Activated CD4-positive, alpha-beta memory T cell treated with anti-CD3 and anti-CD28 coated beads, Interleukin-2, amount 10 ng/mL, durations not matched to agents 7 days and 5 days (primary cell): ENCODE measurements at places on chromosomes 6 and 20. TPM values are rescaled to one million over a fixed set of nuclear protein-coding genes. Genes with fewer than 3 reads are reported as not detected.

DNA sequence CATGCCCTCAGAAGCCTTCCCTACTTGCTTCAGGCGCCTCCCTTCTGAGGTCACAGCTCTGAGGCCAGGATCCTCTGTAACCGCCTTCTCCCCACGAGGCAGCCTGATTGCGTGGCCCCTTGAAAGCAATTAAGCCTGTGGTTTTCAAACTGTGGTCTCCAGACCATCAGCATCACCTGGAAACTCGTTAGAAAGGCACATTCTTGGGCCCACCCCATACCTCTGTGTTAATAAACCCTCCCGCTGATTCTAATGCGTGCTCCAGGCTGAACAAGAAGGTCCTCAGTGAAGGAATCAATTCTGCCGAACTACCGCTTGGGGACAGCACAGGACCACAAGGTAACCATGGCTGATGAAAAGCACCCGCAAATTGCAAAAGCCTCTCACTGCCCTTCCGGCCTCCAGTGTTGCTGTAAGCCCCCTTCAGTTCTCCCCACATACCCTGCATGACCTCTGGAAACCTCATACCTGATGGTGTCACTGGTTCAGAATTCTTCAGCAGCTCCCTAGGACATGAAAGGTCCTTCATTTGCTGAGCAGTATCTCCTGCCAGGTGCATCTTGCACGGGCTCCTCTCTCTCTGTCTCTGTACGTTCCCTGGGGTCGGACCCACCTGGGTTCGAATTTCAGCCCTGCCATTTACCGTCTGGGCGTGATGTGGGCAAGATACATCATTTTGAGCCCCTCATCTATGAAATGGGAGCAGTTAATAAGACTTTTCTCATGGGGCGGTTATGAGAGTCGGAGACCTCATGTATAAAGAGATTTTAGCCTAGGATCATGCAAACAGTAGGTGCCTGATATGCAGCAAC is 93.3 kb upstream of the RNF24 start:
- H3K4me3 ChIP-seq = no peak overlapping the region
- H3K27me3 ChIP-seq = peaks cover 9% of the 10 kb centered on the region
- DNase-seq = peak; percentile 81

DNA sequence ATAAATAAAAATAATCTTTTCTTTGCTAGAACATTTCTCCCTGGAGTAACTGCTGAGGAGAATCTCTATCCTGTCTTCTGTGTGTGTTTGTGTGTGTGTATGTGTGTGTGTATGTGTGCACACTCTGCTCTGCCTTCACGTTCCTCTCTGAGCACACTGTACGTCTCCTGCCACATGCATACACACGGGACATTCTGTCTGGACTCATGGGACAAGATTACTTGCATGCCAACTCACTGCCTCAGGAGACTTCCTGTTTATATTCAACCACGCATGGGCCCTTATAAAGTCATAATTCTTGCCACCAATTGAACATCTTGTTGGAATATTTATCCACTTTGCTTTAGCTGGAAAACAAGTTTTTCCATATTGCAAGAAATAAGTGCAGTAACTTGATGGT is 930.6 kb downstream of the KIF16B start:
- no peak overlapping the region for H3K4me3 ChIP-seq
- no peaks in the 10 kb centered on the region for H3K27me3 ChIP-seq
- H3K36me3 ChIP-seq = no peaks in the 10 kb centered on the region
- DNase-seq = no peak
- no peaks in the 10 kb centered on the region for H3K4me1 ChIP-seq

- peaks cover 50% of the 10 kb centered on the region for H3K36me3 ChIP-seq
- no peak overlapping the region for H3K4me3 ChIP-seq
- peaks cover 34% of the 10 kb centered on the region for H3K4me1 ChIP-seq
Measured at GRCh38 chr6:28121876-28122275, 2.5 kb upstream of the ZSCAN16 start.

DNA sequence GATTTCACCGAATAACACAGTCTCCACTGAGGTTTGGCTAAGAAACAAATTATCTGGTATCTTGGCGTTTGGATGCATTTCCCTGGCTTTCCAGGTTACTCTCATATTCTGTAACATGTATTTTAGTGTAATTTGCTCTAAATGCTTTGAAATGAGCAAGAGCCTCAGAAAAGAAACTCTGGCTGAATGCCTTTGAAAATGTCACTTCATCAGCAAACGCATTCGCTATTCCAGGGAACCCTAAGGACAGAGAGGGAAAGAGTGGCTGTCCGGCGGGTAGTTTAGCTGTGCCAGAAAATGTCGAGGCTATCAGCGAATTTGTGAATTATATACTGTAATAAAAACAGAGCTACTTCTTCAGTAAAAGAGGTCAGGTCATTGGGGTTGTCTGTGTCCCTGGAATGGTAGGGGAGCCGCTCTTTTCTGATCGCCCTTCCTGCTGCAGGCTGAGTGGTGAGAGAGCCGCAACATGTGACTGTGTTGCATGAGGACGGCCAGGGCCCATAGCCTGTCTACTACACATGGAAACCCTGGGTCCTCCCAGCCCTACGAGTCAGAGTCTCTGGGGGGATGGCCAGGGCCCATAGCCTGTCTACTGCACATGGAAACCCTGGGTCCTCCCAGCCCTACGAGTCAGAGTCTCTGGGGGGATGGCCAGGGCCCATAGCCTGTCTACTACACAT is 57.3 kb downstream of the SMOC2 start:
- no peak overlapping the region for H3K4me3 ChIP-seq
- H3K4me1 ChIP-seq = no peaks in the 10 kb centered on the region
- no peak overlapping the region for H3K27ac ChIP-seq
- DNase-seq = no peak
- no peaks in the 10 kb centered on the region for H3K36me3 ChIP-seq

The CASS4 gene
- total RNA-seq = 13.2 TPM

DNA sequence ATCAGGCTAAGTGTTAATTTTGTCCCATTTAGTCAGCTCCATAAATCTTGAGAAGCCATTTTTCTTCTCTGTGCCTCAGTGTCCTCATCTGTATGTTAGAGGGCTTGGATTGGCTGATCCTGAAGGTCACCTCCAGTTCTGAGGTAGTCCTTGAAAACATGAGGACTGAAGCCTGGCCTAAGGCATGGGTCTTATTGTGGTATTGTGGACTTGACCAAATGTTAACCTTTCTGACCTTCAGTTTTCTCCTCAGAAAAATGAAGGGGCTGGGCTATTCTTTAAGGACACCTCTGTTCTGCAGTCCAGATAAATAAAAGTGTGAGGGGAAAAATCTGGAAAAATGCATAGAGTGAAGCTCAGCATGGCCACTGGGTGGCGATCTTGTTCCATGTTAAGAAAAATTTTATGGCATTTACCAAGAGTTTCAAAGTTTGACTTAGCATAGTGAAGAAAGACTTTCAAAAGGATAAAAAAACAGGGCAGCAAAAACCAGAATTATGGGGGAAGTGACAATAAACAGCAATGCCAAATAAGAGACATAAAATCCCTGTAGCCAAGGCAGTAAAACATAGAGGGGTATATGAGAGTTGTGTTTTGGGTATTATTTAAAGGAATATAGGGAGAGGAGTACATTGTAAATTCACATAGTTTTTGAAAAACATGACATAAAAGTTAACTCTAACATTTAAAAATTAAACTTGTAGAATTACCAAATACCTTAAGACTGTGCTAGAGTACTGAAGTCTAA is 13.2 kb upstream of the TFB1M start:
- no peaks in the 10 kb centered on the region for H3K36me3 ChIP-seq
- DNase-seq = peak; percentile 51
- H3K27me3 ChIP-seq = no peaks in the 10 kb centered on the region
- no peak overlapping the region for H3K4me3 ChIP-seq
- H3K4me1 ChIP-seq = peaks cover 3% of the 10 kb centered on the region
- H3K27ac ChIP-seq = no peak overlapping the region

GRCh38 chr6:129709196-129709768 is 695 bp downstream of the ARHGAP18 start:
- DNase-seq = no peak
- peaks cover 24% of the 10 kb centered on the region for H3K36me3 ChIP-seq
- peaks cover 51% of the 10 kb centered on the region for H3K4me1 ChIP-seq
- peak overlapping the region; percentile 69 for H3K27ac ChIP-seq
- no peaks in the 10 kb centered on the region for H3K27me3 ChIP-seq

GRCh38 chr20:14064333-14064732 is 69.0 kb downstream of the MACROD2 start:
- no peak overlapping the region for H3K27ac ChIP-seq
- H3K36me3 ChIP-seq = no peaks in the 10 kb centered on the region
- H3K27me3 ChIP-seq = no peaks in the 10 kb centered on the region

The RPN2 gene
- 179 TPM for total RNA-seq

- peak; percentile 24 for DNase-seq
- no peak overlapping the region for H3K4me3 ChIP-seq
- H3K36me3 ChIP-seq = no peaks in the 10 kb centered on the region
Measured at GRCh38 chr20:20568604-20569205, 143.7 kb downstream of the RALGAPA2 start.

The PBOV1 gene
- not detected for total RNA-seq

The JPH2 gene
- total RNA-seq = 0.05 TPM

The HCRTR2 gene
- not detected for total RNA-seq

DNA sequence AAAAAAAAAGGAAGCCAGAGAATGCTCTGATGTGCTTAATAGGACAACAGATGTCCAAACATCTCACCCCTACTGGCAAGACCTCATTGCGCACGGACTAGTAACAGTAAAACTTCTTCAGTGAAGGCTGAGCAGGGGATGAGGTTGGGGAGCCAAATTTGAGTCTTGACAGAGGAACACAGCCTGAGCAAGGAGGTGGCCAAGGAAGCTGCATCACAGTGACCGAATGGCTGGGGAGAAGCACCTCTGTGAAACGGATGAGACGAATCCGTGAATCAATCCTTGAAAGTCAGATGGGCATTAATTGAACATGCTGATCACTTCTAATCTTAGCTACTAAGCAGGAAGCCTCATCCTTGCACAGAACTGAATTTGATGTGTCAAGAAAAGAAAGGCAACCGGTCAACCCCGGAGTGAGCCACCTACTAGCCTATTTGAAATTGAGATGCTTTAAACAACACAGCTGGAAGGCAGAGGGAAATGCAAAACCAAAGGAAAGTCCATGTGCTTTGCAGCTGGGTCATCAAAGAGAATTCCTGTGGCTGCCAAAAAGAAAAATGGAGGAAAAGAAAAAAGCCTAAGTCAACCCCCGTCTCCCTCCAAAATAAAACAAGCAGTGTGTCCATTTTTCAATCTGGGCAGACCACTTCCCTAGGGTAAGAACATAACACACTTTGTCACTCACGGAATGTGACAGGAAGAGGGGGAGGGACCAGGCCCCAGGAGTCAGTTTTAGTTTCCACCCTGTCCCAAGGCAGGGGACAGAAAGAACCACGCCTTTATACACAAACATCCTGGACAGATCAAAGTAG is 29.5 kb downstream of the PXDC1 start:
- H3K36me3 ChIP-seq = no peaks in the 10 kb centered on the region
- H3K4me1 ChIP-seq = peaks cover 2% of the 10 kb centered on the region
- H3K4me3 ChIP-seq = no peak overlapping the region
- no peak overlapping the region for H3K27ac ChIP-seq
- DNase-seq = no peak

- no peak overlapping the region for H3K4me3 ChIP-seq
- no peaks in the 10 kb centered on the region for H3K36me3 ChIP-seq
- no peaks in the 10 kb centered on the region for H3K27me3 ChIP-seq
- DNase-seq = no peak
- no peaks in the 10 kb centered on the region for H3K4me1 ChIP-seq
Measured at GRCh38 chr20:63393566-63393965, 32.4 kb upstream of the CHRNA4 start.

DNA sequence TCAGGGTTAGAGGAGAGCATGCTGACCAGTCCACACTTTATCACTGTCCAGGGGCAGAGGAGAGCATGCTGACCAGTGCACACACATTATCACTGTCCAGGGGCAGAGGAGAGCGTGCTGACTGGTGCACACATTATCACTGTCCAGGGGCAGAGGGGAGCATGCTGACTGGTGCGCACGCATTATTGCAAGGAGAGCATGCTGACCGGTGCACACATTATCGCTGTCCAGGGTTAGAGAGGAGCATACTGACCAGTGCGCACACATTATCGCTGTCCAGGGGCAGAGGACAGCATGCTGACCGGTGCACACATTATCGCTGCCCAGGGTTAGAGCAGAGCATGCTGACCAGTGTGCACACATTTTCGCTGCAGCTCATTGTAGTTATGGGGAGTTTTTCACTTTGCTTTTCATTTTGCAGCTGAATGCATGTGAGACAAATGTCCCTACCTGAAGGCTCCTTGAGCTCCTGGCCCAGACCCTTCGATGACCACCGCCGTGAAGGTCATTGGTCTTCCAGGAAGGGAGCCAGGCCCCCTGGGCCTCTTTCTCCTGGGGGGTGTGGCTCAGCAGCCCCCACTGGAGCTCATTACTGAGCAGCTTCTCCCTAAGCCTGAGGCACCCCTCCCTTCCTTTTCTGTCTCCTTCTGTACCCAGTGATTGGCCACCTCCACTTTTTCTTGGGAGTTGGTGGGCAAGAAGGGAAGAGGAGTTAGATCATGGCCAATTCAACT is 178.8 kb upstream of the AFDN start:
- no peaks in the 10 kb centered on the region for H3K36me3 ChIP-seq
- DNase-seq = no peak
- H3K27me3 ChIP-seq = no peaks in the 10 kb centered on the region
- H3K4me3 ChIP-seq = no peak overlapping the region

DNA sequence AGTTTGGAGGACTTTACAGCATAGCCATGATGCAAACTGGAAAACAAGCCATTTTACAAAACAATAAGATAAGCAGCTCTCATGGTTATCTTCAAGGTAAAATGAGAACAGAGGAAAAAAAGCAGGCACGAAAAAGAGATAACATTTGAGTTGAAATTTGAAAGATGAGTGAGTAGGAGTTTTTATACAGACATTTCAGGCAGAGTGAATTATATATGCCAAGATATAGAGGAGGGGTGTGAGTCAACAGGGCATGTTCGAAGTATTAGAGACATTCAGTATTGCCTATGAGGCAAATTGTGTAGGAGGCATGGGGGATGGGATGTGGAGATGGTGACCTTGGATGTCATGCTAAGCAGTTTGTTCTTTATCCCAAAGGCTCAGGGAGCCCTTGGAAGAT is 240.5 kb upstream of the MAN1A1 start:
- H3K27me3 ChIP-seq = peaks cover 10% of the 10 kb centered on the region
- no peaks in the 10 kb centered on the region for H3K4me1 ChIP-seq
- H3K4me3 ChIP-seq = no peak overlapping the region
- no peak for DNase-seq
- no peak overlapping the region for H3K27ac ChIP-seq
- H3K36me3 ChIP-seq = no peaks in the 10 kb centered on the region

The PCIF1 gene
- total RNA-seq = 45.7 TPM

GRCh38 chr6:41685641-41686380 is 47.5 kb downstream of the MDFI start:
- no peak for DNase-seq
- H3K27me3 ChIP-seq = no peaks in the 10 kb centered on the region
- H3K4me1 ChIP-seq = peaks cover 13% of the 10 kb centered on the region
- no peak overlapping the region for H3K4me3 ChIP-seq

- H3K27me3 ChIP-seq = no peaks in the 10 kb centered on the region
- peaks cover 4% of the 10 kb centered on the region for H3K4me1 ChIP-seq
- no peak overlapping the region for H3K27ac ChIP-seq
- no peak overlapping the region for H3K4me3 ChIP-seq
Measured at GRCh38 chr6:38593409-38593808, 46.3 kb downstream of the BTBD9 start.

- no peaks in the 10 kb centered on the region for H3K4me1 ChIP-seq
- H3K4me3 ChIP-seq = no peak overlapping the region
- H3K27ac ChIP-seq = no peak overlapping the region
- H3K36me3 ChIP-seq = no peaks in the 10 kb centered on the region
Measured at GRCh38 chr6:49839957-49840356, 26.4 kb downstream of the CRISP1 start.
